ENCODE measurements at places on chromosomes 12 and 14. TPM values are rescaled to one million over a fixed set of nuclear protein-coding genes. Genes with fewer than 3 reads are reported as not detected.
A peak's percentile ranks its signal among the peaks of the same experiment; 100 is the strongest.

- H3K27ac ChIP-seq: no peak overlapping the region
- H3K4me1 ChIP-seq: no peaks in the 10 kb centered on the region
- no peak for DNase-seq
- no peak overlapping the region for H3K4me3 ChIP-seq
Measured at GRCh38 chr14:93533842-93534241, 103.1 kb downstream of the UNC79 start.

GRCh38 chr12:72346363-72346944 is 74.3 kb downstream of the TRHDE start:
- no peak overlapping the region for H3K4me3 ChIP-seq
- DNase-seq: peak; percentile 31
- H3K27me3 ChIP-seq: no peaks in the 10 kb centered on the region
- H3K4me1 ChIP-seq: no peaks in the 10 kb centered on the region
- no peaks in the 10 kb centered on the region for H3K36me3 ChIP-seq

- H3K4me3 ChIP-seq: no peak overlapping the region
- peak overlapping the region; percentile 8 for H3K27ac ChIP-seq
- peak; percentile 4 for DNase-seq
- H3K36me3 ChIP-seq: peaks cover 81% of the 10 kb centered on the region
- no peaks in the 10 kb centered on the region for H3K27me3 ChIP-seq
Measured at GRCh38 chr14:103131580-103131979, 8.3 kb downstream of the TNFAIP2 start.

DNA sequence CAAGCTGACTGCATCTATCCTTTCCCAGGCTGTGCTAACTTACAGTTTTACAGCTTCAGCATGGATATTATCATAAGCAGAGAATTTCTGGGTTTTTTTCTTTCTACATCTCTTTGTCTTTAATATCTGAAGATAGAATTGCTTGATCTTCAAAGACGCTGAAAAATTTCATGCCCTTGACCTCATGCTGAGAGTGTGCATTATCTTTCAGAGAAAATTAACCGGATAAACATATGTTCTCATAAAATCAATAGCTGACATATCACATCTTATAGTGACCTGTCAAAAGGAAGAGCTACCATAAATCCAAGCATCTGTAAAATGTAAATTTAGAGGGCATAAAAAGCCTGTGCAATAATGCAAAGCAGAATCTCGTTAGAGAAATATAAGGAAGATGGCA is 1704.1 kb upstream of the FLRT2 start:
- H3K36me3 ChIP-seq: no peaks in the 10 kb centered on the region
- no peak overlapping the region for H3K27ac ChIP-seq
- no peak for DNase-seq
- H3K4me1 ChIP-seq: no peaks in the 10 kb centered on the region
- H3K27me3 ChIP-seq: no peaks in the 10 kb centered on the region

DNA sequence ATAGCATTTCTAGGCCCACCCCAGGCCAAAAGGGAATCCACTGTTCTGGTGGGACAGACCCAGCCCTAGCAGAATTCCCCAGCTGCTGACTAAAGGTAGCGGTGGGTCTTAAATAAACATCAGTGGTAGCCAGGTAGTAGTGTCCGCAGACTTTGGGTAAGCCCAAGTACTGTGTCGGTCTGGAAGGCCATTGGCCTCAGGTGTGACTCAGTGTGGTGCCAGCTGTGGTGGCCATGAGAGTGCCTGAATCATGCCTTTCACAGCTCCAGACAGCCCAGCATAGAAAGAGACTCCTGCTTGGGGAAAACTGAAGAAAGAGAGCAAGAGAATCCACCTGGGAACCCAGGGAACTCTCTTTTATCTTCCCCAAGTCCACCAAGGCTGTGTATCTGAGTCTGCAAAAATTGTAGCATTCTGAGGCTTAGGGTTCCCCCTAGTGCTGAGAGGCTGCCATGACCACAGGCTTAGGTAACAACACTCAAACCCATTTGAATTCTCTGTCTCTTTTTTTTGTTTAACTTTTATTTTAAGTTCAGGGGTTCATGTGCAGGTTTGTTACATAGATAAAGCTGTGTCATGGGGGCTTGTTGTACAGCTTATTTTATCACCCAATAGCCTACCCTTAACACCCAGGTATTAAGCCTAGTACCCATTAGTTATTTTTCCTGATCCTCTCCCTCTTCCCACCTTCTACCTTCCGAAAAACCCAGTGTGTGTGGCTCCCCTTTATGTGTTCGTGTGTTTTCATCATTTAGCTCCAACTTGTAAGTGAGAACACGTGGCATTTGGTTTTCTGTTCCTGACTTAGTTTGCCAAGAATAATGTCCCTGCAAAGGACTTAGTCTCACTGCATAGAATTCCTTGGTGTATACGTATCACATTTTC is 16.7 kb upstream of the CD163L1 start:
- peak; percentile 61 for DNase-seq
- H3K27me3 ChIP-seq: no peaks in the 10 kb centered on the region
- H3K4me3 ChIP-seq: no peak overlapping the region
- H3K4me1 ChIP-seq: no peaks in the 10 kb centered on the region
- no peaks in the 10 kb centered on the region for H3K36me3 ChIP-seq
- H3K27ac ChIP-seq: no peak overlapping the region

- peak; percentile 72 for DNase-seq
- no peaks in the 10 kb centered on the region for H3K27me3 ChIP-seq
- no peak overlapping the region for H3K27ac ChIP-seq
- peaks cover 47% of the 10 kb centered on the region for H3K36me3 ChIP-seq
- peaks cover 17% of the 10 kb centered on the region for H3K4me1 ChIP-seq
Measured at GRCh38 chr12:19273482-19274330, 144.2 kb downstream of the PLEKHA5 start.

SPRYD4 gene
- total RNA-seq: 1.8 TPM

All from stomach (tissue), 19 donors.